SJSA1 (cell line): ENCODE measurements at places on chromosomes 1 and 21. TPM values are rescaled to one million over a fixed set of nuclear protein-coding genes. Genes with fewer than 3 reads are reported as not detected.
A peak's percentile ranks its signal among the peaks of the same experiment; 100 is the strongest.

- no peak overlapping the region for H3K27ac ChIP-seq
- peaks cover 17% of the 10 kb centered on the region for H3K4me1 ChIP-seq
- H3K36me3 ChIP-seq, result no peaks in the 10 kb centered on the region
- no peak overlapping the region for H3K4me3 ChIP-seq
Measured at GRCh38 chr1:207972337-207972736, 61.4 kb upstream of the CD34 start.

- no peak overlapping the region for H3K27ac ChIP-seq
- H3K36me3 ChIP-seq, result no peaks in the 10 kb centered on the region
- H3K4me3 ChIP-seq, result no peak overlapping the region
- DNase-seq, result no peak
- H3K27me3 ChIP-seq, result 0 out of 2 replicates have a peak, but pooled peaks cover 3% of the 10 kb centered on the region
Measured at GRCh38 chr1:30284226-30284625, 439.2 kb downstream of the MATN1 start.

- H3K27me3 ChIP-seq, result no peaks in the 10 kb centered on the region
- H3K36me3 ChIP-seq, result no peaks in the 10 kb centered on the region
- no peak overlapping the region for H3K4me3 ChIP-seq
- no peaks in the 10 kb centered on the region for H3K4me1 ChIP-seq
- DNase-seq, result no peak
- H3K27ac ChIP-seq, result no peak overlapping the region
Measured at GRCh38 chr1:219549215-219549614, 63.7 kb downstream of the ZC3H11B start.

Gene CR2
- not detected in 2 replicates for total RNA-seq

DNA sequence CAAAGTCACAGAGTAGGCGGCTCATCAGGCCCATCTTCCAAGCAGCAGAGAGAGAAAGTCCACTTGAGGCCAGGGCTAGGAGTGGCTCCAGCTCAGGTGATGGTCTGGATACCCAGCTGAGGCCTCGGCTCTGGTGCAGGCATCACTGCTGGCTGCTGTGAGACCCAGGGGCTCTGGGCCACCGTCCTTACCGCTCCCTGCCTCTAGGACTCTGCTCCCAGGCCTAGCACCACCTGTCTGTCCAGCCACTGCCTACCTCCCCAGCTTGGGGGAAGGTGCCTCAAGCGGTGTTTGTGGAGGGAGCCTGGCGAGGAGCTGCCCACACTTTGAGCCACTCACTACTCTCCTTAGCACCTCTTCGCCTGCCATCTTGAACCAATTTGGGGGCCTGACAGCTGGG is 57.9 kb downstream of the DMRTB1 start:
- no peak overlapping the region for H3K4me3 ChIP-seq
- H3K27me3 ChIP-seq, result no peaks in the 10 kb centered on the region
- H3K27ac ChIP-seq, result no peak overlapping the region
- H3K4me1 ChIP-seq, result peaks cover 9% of the 10 kb centered on the region

DNA sequence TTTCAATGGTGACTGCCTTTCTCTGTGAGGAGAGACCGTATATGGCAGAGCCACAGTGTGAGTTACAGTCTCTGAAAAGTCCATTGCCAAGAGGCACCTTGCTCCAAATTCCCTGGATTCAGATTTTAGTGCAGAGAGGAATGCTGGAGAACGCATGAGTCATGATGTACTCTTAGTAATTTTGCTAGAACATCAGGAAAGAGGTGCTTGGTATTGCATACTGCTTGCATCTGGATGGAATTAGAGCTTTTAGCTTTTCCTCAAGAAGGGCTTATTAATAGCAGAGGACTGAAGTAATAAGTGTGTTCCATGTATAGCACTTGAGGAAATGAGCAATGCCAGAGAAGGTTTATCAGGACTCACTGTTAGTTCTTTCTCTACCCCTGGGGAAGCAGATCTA is 40.5 kb upstream of the AKT3 start:
- DNase-seq, result peak; percentile 42
- no peaks in the 10 kb centered on the region for H3K36me3 ChIP-seq
- H3K27me3 ChIP-seq, result no peaks in the 10 kb centered on the region

Gene SPRR1A
- not detected in 2 replicates for total RNA-seq

DNA sequence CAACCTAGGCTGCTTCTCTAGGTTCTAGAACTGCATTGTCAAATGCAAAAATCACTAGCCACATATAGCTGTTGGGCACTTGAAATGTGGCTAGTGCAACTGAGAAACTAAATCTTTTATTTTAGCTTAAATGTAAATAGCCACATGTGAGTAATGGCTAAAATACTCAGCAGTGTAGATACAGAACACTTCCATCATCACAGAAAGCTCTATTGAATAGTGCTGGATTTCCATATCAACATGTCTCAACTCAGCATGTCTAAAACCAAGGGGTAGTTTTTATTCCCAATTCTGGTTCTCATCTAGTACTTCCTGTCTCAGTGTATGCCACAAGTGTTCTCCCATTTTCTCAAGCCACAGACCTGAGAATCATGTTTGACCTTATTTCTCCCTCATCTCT is 7.5 kb upstream of the TP53BP2 start:
- H3K36me3 ChIP-seq, result no peaks in the 10 kb centered on the region
- H3K4me1 ChIP-seq, result 0 out of 2 replicates have a peak, but pooled peaks cover 3% of the 10 kb centered on the region

Gene SAMD11
- 232 and 256 TPM in 2 replicates for total RNA-seq
